ENCODE measurements at places on chromosomes 3 and 15.

DNA sequence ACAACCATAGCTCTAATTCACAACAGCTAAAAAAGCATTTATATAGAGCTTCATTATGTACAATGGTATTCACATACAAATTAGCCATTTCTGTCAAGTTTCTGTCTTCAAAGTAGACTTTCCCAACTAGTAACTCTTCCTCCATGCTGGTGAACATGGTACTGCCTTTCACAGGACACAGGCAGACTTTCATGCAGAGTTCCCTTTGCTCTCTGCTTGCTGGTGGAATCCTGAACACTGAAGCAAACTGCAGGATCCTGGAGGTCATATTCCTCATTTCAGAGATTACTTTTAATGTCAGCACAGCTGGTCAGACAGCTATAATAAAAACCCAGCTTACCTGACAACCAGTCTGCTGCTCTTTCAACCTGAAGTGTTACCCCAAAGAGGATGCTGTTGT lies 53.6 kb downstream of the TASOR start:
- no peak for DNase-seq

DNA sequence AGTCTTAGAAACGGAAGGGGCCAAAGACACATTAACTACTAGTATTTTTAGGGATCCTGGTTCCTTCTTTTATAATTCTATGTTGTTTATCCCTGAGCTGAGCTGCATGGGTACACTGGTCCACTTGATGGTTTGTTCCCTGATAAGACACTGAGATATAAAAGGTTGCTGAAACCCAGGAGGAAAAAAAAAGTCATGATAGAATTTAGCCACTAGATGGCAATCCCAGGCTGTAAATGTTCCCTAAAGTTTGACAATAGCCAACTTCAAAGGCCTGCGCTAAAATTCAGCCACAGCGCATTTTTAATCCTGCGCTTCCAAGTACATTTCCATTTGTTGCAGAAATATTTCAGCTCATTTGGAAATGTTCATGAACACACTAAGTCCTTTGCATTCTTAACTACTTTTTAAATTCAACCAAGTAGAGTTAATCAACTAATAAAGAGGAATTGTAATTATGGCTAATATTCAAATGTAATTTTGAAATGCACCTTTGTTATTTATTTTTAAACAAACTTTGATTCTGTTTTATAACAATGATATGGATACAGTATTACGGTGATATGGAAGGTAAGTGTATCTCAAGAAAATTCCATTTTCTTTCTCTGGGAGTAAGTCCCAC lies 249.3 kb upstream of the FEZF2 start:
- DNase-seq, result peak; percentile 41

- DNase-seq, result no peak
Measured at GRCh38 chr15:41530363-41530956, 13.6 kb downstream of the RPAP1 start.

- no peak for DNase-seq
Measured at GRCh38 chr15:100269831-100270230, 71.9 kb downstream of the ADAMTS17 start.

GRCh38 chr3:141307351-141308059 lies 60.8 kb upstream of the ZBTB38 start:
- DNase-seq, result no peak
